ENCODE measurements at places on chromosomes 7 and 10.
A peak's percentile ranks its signal among the peaks of the same experiment; 100 is the strongest.

DNA sequence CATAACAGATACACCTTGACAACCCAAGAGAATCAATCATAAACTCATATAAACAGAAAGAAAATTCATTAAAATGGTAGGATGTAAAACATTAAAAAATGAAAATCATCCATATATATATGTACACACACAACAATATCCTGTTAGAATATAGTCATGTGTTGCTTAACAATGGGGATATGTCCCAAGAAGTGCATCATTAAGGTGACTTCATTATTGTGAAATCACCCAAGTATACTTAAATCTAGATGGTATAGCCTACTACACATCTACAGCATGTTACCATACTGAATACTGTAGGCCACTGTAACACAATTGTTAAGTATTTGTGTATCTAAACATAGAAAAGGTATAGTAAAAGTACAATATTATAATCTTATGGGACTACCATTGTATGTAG, 115.8 kb upstream of the TMEM168 start:
- DNase-seq, result no peak

GRCh38 chr10:119441921-119442757, 100.4 kb downstream of the RGS10 start:
- no peak for DNase-seq

GRCh38 chr7:65812281-65812680, 60.6 kb upstream of the VKORC1L1 start:
- no peak for DNase-seq

- no peak for DNase-seq
Measured at GRCh38 chr7:134446923-134447322, 12.0 kb downstream of the AKR1B1 start.

GRCh38 chr7:25821225-25821624, 330.8 kb upstream of the NFE2L3 start:
- DNase-seq, result no peak

DNA sequence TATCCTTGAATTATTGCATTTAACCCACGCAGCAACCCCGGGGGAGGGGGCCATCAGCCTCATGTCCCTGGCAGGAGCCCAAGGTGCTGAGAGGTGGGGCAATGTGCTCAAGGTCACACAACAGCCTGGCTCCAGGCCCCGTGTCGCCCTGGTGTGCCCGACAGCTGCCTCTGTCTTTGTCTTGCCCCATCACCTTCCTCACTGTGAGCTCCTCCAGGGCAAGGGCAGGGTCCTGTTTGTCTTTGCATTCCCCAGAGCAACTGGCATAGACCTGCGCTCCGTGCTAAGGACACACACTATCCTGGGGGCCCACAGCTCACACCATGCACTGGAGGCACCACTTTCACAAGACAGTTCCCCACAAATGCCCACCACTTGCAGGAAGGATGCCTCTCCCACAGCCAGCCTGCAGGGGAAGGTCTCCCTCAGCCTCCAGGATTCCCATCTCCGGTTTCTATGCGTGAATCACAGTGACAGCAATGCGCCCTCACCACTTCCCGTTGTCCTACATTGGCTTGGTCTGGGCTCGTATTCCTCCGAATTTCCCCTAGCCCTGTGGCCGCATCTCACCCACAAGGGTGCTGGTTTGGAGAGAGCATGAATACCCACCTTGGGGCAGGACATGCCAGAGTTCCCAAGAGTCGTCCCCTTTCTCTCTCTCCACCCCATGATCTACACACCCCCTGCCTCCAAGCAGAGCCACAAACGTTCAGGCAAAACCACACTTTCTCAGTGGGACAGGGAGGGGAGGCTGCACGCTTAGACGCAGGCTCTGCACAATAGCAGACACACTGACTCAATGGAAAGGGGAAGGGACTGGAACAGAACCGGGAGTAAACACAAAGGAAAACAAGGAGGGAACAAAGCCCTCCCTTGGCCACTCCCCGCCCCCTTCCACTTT, 10.3 kb downstream of the ITPRIP start:
- no peak for DNase-seq

- no peak for DNase-seq
Measured at GRCh38 chr10:13673156-13673555, 86.4 kb downstream of the PRPF18 start.

- peak; percentile 60 for DNase-seq
Measured at GRCh38 chr10:73744664-73744975, 448 bp downstream of the SEC24C start.

DNA sequence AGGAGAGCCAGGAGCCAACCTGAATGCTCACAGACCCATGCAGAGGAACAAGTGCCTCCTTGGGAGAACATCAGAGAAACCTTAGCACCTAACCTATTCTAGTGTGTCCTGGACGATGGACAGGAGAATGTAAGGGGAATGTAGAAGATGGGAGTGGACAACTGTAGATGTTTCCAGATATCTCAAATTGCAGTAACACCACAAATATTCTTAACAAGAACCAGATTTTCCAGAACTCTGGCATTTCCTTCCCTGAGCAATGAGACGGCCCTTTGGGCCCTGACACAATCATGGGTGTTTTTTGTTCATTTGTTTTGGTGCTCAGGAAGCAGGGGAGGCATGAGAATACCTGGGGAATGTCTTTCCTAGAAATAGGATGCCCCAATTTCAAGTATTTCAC, 196.1 kb upstream of the PRSS1 start:
- no peak for DNase-seq

- no peak for DNase-seq
Measured at GRCh38 chr7:92714767-92715166, 121.6 kb downstream of the CDK6 start.

DNA sequence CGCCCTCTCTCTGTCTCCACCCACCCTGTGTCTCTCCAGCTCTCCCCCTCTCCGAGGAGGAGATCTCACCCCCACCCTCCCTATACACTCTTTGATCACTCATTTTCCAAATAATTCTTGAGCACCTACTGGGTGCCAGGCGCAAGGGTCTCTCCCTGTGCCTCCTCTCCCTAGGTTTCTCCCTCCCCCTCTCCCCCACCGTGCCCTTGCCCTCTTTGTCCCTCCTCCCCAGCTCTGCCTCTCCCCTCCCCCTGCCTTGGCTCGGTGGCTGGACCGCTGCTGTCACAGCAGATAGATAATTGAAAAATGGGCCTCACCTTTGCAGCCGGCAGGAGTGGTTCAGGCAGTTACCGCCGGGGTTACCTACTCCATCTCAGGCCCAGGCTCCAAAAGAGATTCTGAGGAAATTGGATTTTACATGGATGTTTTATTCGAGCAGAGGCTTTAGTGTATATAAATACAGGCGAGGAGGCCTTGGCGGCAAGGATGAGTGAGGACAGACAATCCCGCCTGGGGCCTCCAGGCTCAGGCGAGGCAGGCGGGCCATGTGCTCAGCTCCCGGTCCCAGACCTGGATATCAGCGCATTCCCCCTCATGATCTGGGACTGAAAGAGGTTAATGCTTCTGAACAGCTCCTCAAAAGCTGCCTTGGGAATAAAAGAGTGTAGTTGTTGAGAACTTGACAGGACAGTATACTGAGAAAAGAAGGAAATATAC, 60.8 kb upstream of the BTRC start:
- no peak for DNase-seq

DNA sequence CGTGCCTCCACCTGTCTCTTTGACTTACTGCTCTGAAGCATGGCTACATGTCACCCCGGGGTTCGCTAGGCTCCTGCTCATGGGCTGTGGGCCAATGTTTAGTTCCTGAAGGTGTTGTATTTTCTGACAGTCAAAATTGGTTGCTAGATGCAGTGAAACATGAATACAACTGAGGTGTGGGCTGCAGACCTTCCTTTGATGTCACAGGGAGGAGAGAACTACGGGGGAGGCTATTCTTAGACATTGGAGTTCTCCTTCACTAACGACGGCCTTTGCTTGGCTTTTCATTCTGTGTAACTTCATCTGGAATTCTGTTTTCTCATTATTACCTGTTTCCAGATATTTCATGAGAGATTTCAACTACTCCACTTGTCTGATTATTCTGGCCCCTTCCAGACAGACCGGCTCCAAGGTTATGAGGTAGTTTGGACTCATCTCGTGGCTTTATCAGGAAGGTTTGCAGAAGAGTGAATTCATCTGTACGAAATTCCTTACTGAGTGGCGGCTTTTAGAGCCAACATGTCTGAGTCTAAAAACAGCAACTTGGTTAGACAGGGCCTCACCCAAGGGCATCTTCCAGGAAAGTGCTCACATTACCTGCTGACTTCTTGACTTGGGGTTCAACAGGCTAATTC, 774.7 kb downstream of the SUGCT start:
- DNase-seq, result no peak

- DNase-seq, result no peak
Measured at GRCh38 chr10:47299611-47300428, at the start of gene GDF10. Gene GDF10, plus strand, starts transcription at chr10:47300197. Its CDS starts 455 bp downstream, at chr10:47300652.

DNA sequence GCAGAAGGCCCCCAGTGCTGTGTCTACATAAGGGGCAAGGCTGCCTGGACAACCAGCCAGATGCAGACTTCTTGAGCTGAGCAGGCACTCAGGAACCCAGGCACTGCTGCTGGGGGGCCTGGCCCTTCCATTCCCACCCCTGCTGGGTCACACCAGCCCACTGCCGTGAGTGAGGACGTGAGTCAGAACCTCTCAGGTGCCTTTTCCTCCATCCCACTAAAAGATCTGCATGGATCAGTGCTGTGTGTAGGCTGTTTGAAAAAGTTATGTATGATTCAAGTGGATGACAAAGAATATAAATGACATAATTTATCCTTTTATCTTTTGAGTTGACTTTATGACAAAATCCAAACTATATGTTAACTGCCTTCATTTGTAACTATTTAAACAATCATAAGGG, 499.3 kb downstream of the INHBA start:
- DNase-seq, result no peak

DNA sequence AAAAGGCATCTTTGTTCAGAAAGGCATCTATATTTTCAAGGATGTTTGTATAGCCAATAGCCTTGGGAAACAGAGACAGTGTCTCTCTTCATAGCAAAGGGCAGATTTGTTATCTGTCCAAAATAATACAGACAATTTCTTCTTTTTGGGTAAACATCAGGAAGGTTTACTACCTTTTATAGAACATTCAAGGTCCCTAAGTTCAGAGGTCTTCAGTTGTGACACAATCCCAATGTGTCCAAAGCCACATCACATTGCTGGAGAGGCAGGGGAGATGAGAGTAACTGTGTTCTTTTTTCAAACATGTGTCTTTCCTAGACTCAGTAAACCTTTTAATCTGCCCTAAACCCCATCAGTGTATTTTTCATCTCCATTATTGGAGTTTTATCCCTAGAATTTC, 33.6 kb upstream of the FAM13C start:
- no peak for DNase-seq

- no peak for DNase-seq
Measured at GRCh38 chr10:100192350-100192749, 6.5 kb upstream of the ERLIN1 start.

- DNase-seq, result peak; percentile 49
Measured at GRCh38 chr7:87600130-87601124, at the start of gene ABCB1. Gene ABCB1, minus strand, starts transcription at chr7:87600884. Its CDS starts 700 bp downstream, at chr7:87600184.

DNA sequence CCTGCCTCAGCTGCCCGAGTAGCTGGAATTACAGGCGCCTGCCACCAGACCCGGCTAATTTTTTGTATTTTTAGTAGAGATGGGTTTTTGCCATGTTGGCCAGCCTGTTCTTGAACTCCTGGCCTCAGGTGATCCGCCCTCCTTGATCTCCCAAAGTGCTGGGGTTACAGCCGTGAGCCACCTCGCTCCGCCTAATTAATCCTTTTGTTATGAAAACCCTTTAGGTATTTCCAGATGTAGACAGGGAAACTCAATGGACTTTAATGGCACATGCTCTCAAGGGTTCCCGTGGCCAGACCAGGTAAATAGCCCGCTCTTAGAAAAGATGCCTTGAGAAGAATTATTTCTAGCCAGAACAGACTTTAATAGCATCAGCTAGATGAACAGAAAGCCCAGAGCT, 19.7 kb upstream of the EXOC4 start:
- DNase-seq, result no peak

- DNase-seq, result no peak
Measured at GRCh38 chr10:76169246-76169645, 737.8 kb downstream of the LRMDA start.

- DNase-seq, result peak; percentile 73
Measured at GRCh38 chr10:6647811-6648526, 67.9 kb upstream of the PRKCQ start.

DNA sequence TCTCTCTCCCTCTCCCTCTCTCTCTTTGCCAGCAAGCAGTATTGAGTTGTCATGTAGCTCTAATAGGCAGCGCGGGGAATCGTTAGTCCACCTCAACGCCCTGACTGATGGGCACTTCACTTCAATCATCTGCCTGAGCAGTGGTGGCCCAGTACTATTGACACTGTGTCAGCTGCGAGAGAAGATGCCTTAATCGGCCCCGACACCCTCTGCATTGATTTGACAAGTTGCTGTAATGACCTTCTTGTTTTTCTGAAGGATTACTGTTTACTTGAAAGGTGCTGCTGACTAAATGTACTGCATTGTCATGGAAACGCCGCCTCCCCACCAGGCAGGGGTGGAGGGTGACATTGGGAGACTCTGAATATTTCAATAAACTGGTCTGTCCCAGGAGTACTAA, 913.8 kb downstream of the KCNMA1 start:
- no peak for DNase-seq

DNA sequence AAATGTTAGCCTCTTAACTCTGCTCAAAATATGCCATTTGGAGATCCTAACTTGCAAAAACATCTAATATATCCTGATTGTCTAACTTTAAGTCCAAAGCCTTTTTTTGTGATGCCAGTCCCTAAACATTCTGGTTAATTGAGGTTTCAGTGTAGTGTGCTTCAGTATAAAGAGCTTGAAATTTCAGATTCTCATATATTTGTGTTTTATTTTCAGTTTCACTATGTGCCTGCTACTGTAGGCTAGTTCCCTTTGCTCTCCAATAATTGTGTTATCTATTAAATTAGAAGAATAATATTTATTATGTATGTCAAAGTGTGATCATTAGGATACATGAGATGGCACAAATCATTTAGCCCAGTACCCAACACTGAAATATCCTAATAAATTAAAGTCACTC, 1361.2 kb downstream of the XPNPEP1 start:
- DNase-seq, result no peak

DNA sequence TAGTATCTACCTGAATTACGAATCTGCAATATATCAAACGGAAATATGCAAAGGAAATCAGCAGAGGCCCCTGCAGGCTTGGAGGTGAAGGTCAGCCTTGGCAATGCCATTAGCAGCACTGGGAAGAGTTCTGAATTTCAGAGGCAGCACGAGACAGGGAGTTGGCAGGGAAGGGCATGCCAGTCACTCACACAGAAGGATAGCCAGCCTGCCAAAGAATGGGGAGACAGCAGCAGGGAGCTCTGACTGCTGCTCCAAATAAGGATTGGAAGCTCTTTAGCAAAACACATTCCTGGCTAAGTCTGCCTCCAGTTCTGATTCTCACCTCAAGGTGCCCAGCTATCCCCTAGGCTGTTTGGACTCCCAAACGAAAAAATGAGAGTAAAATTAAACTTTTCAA, 188.0 kb downstream of the PDE1C start:
- no peak for DNase-seq

DNA sequence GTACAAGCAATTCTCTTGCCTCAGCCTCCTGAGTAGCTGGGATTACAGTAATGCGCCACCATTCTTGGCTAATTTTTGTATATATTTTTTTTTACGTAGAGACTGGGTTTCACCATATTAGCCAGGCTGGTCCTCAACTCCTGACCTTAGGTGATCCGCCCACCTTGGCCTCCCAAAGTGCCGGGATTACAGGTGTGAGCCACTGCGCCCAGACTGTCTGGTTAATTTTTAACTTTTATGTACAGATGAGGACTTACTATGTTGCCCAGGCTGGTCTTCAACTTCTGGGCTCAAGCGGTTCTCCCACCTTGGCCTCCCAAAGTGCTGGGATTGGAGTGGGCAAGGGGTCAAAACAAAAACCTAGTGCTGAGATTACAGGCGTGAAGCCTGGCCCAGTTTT, 101.8 kb downstream of the JMJD1C start:
- no peak for DNase-seq

Data from activated CD4-positive, alpha-beta T cell treated with anti-CD3 and anti-CD28 coated beads, Interleukin-2, amount 10 ng/mL, durations not matched to agents 7 days and 5 days (primary cell).